Aorta (tissue), 5 donors: ENCODE measurements at places on chromosomes 2 and 18. TPM values are rescaled to one million over a fixed set of nuclear protein-coding genes. Genes with fewer than 3 reads are reported as not detected.

SGPP2 gene
- total RNA-seq = not detected

GRCh38 chr2:48259811-48260210 lies 270.1 kb upstream of the STON1 start:
- no peak for DNase-seq

DNA sequence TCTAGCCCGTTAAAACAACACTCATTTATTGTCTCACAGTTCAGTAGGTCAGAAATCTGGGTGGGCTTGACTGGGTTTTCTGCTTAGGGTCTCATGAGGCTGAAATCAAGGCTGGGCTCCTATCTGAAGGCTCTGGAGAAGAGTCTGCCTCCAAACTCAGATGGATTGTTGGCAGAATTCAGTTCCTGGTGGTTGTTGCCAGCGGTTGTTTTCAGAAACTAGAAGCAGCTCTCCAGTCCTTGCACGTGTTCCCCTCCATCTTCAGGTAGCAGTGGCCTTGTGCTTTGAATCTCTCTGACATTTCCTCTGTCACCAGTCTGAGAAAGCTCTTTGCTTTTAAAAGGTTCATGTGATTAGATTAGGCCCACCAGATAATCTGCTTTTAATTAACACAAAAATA lies 20.1 kb upstream of the FN1 start:
- DNase-seq = no peak

GRCh38 chr2:133484784-133485183 lies 83.5 kb downstream of the NCKAP5 start:
- DNase-seq = no peak

GRCh38 chr18:31646332-31647126 lies 37.9 kb downstream of the B4GALT6 start:
- DNase-seq = no peak

CNGA3 gene
- total RNA-seq = not detected

DNA sequence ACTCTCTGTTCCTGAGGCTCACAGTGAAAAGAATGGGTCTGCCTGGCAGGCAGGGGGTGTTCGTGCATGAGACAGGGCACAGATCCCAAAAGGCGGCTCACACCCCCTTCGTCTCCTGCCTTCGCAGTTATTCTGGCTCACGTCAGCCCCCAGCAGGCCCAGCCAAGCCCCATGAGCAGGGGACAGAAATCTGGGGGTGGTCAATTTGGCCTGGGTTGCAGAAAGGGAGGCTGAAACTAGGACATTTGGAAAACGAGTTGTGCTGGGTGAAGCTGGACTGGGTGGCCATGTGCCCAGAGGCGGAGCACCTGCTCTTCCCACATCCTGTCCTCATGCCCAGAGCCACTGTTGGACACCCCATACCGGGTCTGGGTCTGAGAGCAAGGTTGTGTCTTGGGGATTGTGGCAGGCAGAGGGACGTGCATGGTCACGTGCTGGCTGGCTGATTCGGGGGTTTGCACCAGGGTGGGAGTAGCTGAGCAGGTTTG lies 99.0 kb upstream of the MCFD2 start:
- peak; percentile 63 for DNase-seq

ARHGEF4 gene
- 2.7 TPM for total RNA-seq

TMEM198 gene
- 2.3 TPM for total RNA-seq

DNA sequence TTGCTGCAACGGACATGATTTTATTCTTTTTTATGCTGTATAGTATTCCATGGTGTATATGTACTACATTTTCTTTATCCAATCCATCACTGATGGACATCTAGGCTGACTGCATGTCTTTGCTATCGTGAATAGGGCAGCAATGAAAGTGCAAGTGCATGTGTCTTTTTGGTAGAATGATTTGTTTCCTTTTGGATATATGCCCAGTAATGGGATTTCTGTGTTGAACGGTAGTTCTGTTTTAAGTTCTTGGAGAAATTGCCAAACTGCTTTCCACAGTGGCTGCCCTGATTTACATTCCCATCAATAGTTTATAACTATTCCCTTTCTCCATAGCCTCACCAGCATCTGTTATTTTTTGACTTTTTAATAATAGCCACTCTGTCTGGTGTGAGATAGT lies 99.7 kb upstream of the CRIM1 start:
- no peak for DNase-seq

GRCh38 chr2:144827404-144827803 lies 307.5 kb upstream of the ZEB2 start:
- no peak for DNase-seq

GRCh38 chr2:20224164-20224715 lies 690 bp downstream of the SDC1 start:
- DNase-seq = no peak

DNA sequence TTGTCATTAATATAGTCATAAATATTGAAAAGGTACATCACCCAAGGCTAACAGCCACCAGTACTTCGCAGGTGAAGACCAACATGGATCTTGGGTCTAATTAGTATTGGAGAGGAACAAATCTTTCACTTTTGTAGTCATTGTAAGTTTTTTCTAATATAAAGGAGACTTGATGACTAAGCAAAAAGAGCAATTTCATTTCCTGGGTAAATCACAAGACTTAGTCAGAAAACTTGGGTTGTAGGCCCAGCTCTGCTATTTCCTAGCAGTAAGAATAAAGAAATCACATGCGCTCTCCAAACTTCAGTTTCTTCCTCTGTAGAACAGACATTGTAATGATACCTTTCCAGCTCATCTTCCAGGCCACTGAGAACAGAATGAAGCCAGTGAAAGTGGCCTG lies 40.9 kb downstream of the NRP2 start:
- DNase-seq = no peak

DNA sequence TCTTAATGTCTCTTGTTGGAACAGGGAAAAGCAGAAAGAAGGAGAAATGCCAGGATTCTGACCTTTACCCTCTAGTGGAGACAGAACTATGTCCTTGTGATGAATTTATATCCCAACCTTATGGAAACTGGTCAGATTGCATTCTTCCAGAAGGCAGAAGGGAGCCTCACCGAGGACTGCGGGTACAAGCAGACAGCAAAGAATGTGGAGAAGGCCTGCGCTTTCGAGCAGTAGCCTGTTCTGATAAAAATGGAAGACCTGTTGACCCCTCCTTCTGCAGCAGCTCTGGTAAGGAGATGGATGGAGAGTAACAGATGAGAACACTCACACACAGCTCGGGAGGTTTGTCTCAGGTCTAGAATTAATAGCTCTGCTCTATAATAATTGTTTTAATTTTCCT lies 552.7 kb upstream of the HNMT start:
- DNase-seq = no peak

TOGARAM2 gene
- 0.78 TPM for total RNA-seq

HOXD8 gene
- total RNA-seq = 11.5 TPM

GRCh38 chr18:50053111-50053510 lies 141.8 kb downstream of the MYO5B start:
- DNase-seq = no peak

DNA sequence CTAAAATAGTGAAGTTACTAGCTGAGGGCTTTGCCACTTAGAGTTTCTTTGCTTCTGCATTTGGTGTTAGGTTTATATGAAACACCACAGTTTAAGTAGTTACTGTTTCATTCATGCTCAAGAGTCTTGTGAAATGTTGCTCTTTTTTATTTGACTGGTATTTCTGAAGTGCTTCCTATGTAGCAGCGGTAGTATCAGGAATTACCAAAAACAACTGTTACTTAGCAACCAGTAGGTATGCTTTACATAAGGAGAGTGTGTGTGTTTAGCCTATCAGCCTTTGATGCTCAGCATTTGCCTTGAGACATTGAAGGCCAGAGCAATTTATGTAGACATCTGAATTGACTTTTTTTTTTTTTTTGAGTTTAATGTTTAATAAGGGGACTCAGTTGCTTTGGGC lies 3.6 kb downstream of the DIS3L2 start:
- DNase-seq = no peak
